Head of caudate nucleus (tissue), 42 donors: ENCODE measurements at places on chromosomes 12 and 14.

DNA sequence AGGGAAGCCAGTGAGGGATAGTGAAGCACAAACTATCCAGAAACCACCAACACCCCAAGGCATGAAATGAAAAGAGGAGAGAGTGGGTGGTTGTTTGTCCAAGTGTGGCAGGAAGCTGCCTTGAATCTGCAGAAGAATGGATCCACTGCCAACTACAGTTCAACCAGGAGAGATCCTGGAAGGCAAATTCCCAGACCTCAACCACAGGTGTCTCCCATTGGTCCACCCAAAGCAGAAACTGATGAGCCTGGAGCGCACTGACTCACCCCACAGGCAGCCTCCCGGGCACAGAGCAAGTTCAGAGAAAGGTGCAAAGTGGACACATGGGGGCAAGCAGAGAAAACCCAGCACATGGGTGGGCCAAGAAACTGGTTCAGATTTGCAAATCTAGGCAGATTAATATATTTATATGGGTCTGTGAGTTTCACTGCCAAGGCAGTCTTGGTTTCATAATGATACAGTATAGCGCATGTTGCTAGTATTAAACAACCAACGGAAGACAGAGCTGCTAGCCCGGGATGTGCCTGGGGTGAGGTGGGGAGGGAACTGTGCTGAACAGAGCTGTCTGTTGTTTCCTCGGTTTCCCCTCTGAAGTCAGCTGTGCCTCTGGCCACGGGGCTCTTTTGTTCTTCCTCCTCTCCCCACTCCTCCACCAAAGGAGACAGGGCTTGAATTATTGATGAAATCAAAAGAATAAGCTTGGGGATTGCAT is 416.2 kb upstream of the CCDC196 start:
- no peak for DNase-seq

- DNase-seq, result no peak
These were observed 4.9 kb downstream of the AMN start for GRCh38 chr14:102927346-102927877.

DNA sequence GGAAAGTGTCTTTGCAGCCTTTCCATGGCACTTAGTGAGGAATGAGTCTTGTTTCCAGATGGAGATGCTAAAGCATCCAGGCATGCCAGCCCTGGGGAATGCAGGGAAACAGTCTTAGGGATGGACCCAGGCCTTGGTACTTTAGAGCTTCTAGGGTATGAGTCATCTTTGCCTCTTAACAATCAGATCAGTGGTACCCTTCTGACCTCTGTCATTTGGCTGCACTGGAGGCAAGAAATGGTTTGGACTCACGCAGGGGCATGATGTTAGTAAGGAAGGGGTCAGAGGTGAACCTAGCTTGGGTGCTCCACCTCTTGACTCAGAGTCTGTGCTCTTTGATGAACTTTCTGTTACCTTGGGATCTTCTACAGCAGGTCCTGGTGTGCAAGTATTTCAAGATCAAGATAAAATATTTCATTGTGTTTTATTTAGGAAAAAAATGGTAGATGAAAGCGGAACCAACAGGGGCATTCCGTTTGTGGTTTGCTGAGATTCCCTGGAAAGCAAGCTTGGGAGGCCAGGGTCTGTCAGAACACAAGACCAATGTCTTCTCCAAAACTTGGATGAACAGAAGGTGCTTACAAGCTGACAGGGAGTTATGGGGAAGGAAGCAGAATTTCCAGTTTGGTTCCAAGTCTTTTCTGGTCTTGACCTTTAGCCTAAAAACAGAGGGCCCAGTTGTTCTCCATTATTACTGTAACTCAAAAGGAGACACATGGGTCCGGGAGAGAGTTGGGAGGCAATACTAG is 216.2 kb downstream of the ZFP36L1 start:
- no peak for DNase-seq

GRCh38 chr12:23536293-23536692 is 413.2 kb downstream of the SOX5 start:
- no peak for DNase-seq

- no peak for DNase-seq
These were observed 142.6 kb upstream of the CPSF6 start for GRCh38 chr12:69096669-69097335.

GRCh38 chr14:100526632-100527031 is 60.6 kb downstream of the BEGAIN start:
- DNase-seq, result peak; percentile 31

GRCh38 chr12:130878193-130879185 is 6.6 kb downstream of the RAN start:
- no peak for DNase-seq

GRCh38 chr12:58277231-58277630 is 335.9 kb downstream of the ATP23 start:
- DNase-seq, result no peak

DNA sequence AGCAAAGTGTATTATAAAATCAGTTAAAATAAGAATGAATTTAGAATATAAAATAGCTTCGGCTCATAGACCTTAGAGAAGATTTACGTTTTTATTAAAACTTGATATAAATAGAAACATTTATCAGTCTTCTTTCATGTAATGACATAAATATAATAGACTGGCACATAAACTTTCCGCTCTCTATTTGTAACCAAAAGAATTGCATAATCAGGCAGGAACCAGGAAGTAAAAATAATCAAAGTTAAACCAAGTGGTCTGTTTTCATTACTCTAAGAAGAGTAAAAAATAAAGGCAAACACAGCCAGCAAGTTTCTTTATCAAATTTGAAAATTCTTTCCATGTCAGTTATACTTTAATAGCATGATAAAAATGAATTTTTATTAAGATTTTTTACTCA is 46.3 kb upstream of the ATP2A2 start:
- DNase-seq, result no peak

DNA sequence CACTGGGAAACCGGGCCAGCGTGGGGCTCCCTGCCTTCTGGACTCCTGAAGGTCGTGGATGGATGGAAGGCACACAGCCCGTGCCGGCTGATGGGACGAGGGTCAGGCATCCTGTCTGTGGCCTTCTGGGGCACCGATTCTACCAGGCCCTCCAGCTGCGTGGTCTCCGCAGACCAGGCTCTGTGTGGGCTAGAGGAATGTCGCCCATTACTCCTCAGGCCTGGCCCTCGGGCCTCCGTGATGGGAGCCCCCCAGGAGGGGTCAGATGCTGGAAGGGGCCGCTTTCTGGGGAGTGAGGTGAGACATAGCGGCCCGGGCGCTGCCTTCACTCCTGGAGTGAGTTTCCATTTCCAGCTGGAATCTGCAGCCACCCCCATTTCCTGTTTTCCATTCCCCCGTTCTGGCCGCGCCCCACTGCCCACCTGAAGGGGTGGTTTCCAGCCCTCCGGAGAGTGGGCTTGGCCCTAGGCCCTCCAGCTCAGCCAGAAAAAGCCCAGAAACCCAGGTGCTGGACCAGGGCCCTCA is 26.9 kb downstream of the HIP1R start:
- DNase-seq, result no peak

DNA sequence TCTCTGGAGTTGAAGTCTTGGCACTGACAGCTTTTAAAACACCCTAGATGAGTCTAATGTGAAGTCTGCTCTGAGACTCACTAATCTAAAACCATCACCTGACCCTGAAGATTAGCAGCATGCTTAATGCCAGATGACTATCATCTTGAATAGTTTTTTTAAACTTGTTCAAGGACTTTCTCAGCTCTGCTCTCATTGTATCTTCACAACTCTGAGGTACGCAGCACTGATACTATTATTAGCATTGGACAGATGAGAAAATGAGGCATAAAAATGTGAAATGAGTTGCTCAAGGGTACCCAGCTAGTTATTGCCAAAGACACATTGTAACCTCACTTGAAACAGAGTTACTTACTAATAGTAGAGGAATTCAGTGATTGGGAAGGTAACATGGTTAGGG is 4.8 kb downstream of the SLC38A1 start:
- no peak for DNase-seq

DNA sequence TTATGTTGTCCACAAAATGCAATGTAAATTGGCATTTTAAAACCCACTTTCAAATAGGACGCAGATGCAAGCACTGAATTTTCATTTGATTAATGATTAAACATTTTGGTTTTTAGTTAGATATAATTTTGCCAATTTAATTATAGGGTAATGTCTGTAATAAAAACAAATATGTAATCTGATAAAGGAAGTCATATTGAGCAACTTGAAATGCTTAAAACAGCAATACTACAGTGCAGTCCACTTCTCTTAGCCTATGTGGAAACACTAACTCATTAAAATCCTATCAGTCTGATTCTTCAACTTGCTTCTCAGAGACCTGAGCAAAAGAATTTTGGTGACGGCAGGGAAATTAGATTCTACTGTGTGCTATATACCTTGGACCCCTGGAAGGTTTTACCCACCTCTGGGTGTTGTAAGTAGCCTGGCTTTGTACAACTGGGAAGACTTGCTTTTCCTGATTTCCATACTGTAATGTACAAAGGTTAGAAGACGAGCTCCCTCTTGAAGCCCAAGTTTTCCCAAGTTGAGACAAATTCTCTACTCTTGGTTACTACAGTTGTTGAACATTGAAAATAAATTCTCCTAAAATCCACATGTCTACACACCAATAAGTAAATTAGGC is 4.1 kb downstream of the TRHDE start:
- DNase-seq, result no peak

- no peak for DNase-seq
These were observed 112.4 kb upstream of the SLC38A4 start for GRCh38 chr12:46938071-46938678.

GRCh38 chr12:57226588-57227314 is 2.8 kb upstream of the SHMT2 start:
- DNase-seq, result no peak

DNA sequence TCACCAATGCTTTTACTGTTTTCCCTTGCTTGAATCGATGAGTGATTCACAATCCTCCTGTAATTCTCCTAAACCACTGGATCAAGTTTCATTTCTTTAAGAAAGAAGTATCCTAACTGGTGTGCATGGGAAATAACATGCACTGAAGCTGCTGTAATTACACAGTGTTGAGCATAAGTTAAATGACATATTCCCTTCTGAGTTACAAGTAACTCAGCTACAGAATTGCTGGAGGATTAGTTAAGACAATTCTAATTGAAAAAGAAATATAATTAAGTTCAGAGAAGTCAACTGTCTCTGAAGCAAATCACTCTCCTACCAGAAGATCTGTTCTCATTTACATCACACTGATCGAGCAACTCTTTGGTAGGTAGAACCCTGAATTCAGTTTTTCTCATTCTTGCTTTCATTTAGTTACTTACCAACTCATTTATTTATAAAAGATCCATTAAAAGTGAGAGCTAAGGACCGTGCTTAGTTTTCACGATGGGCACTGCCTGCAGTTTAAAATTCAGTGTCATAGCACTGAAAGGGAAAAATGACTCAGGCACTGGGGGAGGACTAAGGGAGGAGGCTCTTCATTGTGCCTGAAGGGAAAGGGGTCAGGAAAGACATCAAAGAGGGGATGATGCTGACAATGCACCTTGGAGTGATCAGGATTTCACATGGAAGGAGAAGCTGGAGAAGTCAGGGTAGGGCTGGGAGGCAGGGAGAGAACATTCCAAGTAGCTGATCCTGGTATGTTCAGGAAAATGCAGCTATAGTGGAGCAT is 327.2 kb downstream of the EMP1 start:
- no peak for DNase-seq

- no peak for DNase-seq
These were observed 18.0 kb downstream of the SLC24A4 start for GRCh38 chr14:92340931-92341330.

DNA sequence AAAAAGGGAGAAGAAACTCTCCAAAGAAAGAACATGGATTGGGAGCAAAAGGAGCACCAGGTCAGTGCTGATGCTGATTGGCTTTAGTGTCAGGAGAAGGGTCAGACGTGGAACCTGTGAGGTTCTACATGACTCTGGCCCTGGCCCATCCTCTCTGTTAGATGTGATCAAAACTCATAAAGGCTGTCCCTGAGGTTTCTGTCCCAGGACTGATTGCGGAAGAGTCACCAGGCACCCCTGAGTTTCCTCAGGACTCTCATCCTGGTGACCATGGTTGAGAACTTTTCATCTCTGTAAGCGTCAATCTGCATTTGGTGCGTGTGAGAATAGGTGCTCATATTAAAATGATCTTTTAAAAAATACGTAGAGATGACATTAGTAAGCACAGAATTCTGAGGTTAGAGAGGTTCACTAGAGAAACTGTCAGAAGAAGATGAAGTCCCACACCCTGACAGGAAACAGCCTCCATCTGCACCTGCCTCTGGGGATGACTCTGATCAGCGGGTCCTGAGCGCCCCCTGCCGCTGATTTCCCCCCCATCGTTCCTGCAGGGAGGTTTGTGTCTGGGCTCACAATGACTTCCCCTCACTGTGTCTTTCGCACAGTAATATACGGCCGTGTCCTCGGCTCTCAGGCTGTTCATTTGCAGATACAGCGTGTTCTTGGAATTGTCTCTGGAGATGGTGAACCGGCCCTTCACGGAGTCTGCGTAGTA is 741.8 kb downstream of the TMEM121 start:
- DNase-seq, result no peak

DNA sequence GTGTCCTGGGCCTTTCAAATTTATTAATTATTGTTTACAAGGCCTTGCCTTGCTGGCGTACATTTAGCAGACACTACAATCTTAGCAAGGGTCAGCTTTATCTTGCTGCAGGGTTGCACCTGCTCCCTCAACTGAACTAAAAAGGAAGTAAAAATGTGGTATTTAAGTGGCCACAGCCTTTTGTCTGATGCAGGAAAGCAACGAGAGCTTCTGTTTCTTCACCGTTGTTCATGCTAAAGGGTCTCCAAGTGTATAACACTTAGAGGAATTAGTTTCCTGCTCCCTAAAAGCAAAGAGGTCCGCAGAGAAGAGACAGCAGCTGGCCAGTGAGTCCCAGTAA is 62.8 kb upstream of the EGLN3 start:
- DNase-seq, result no peak

- no peak for DNase-seq
These were observed 47.3 kb downstream of the PRKAB1 start for GRCh38 chr12:119715268-119715620.

DNA sequence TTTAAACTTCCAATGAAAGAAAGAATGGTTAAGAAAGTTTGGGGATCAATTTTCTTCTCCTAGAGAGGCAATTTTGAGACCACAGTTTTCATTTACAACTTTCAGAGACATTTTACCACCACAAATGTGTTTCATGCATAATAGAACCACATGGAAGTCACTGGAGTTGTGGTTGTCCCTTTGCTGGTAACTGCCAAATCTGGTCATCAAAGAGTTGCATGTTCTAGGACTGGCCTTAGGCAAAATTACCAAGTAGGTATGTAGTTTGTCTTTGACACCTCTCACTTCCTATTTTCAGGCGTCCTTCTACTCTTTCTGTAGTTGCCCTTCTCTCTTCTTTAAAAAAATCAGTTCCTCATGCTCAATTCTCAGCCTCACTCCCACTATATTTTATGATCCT is 54.3 kb upstream of the TMX1 start:
- no peak for DNase-seq

GRCh38 chr12:3564411-3564810 is 73.4 kb downstream of the PRMT8 start:
- peak; percentile 5 for DNase-seq

GRCh38 chr12:39852346-39852745 is 232.7 kb upstream of the ABCD2 start:
- DNase-seq, result no peak

GRCh38 chr12:89919241-89919906 is 210.7 kb upstream of the ATP2B1 start:
- no peak for DNase-seq

GRCh38 chr12:31020385-31021166 is 53.1 kb upstream of the DDX11 start:
- no peak for DNase-seq
